Central memory CD4-positive, alpha-beta T cell (primary cell): ENCODE measurements at places on chromosomes 5 and 9.

- no peak for DNase-seq
These were observed 54.1 kb upstream of the TMEM161B start for GRCh38 chr5:88322785-88323184.

- no peak for DNase-seq
These were observed 7.1 kb downstream of the GLIS3 start for GRCh38 chr9:4292781-4293180.

DNA sequence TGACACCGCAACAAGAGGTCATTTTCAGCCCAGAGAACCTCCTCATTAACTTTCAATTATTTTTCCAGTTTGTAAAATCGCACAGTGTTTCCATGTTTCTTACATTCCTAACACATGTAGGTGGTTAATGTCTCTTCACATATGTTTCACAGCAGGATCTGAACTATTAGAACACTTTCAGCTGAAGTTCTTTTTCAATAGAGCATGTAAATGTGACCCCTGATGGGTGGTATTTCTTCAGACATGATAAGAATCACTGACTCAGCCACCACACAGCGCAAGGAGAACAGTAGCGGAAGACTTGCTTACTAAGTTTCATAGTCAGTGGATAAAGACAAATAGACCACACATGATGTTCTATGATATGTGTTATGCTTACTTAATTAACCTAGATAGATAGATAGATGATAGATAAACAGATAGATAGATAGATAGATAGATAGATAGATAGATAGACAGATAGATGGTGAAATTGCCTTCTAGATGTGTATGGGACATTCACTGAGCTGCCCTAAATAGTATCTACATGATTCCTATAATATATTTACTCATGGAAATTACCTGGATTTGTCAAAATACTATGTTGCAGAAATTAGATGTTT, 1992.1 kb upstream of the NUDT12 start:
- DNase-seq, result no peak

- DNase-seq, result no peak
These were observed 156.2 kb downstream of the PPP2R2B start for GRCh38 chr5:146722361-146722779.
